ENCODE measurements at places on chromosomes 5 and 9.

- no peak for DNase-seq
These were observed 124.7 kb upstream of the FTMT start for GRCh38 chr5:121726991-121727390.

- DNase-seq: no peak
These were observed 19.3 kb upstream of the PIP5K1B start for GRCh38 chr9:68685770-68686169.

DNA sequence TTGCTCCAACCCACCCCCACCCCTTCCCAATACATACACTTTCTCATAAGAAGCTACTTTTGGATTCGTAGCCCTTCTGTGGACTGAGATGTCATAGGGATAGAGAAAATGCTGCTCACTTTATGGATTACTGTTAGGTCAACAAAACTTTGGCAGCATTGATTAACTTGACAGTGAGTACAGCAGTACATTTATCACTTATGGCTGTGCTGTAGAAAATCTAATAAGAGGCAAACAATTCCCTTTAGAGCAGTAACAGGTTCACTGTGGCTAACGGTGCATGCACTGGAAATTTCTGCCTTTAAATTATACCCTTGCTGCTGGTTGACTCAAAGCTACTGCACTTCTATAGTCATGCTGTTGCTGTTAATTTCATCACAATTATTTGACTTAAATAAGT is 59.2 kb downstream of the PPIC start:
- no peak for DNase-seq

DNA sequence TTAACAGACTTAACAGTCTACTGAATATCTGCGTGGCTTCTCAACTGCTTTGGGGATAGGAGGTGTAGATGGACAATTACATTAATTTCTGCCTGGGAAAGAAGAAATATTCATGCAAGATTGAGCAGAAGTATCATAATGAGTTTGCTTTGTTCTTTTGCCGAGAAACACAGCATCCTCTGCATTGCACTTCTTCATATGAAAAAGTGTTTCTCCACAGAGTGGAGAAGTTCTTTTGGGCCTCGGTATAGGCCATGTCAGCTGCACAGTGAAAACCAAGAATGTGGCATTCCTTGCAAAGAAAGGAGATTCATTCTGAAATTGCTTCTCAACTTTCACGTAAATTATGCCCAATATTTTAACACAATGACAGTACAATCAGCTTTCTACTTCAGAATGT is 17.6 kb upstream of the SNX2 start:
- no peak for DNase-seq

DNA sequence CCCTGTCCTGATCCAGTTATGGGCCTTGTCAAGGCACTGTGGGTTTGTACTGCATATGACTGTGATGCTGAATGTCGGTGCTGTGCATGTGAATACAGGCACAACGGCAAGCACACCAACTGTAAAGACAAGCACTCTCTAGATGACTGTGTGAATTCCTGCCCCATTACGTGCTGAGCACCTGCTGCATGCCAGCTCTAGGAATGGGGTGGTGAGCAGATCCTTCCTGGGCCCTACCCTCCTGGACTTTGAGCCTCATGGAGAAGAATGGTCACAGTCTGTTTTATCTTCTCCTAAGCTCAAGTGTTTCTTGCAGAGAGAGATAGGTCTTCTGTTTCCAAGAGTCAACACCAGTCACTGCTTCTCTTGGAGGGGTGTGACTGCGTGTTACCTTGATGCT is 56.0 kb upstream of the RARS1 start:
- DNase-seq: no peak

DNA sequence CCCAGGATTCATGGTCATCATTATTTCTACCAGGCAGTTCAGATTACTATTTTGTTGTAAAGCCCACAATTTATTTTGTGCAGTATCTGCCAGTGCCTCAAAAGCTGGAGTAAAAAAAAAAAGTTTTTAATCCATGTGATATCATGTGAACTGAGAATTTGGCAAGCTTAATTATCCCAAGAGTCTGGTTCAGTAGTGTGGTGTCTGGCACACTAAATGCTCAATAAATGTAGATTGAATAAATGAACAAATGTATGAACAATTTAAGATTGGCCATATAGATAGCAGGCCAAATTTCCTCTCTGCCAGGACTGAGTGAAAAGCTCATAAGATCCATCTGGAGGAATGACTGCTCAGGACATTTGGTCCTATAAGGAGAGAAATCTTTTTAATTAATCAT is 533.0 kb downstream of the TLE1 start:
- DNase-seq: no peak

DNA sequence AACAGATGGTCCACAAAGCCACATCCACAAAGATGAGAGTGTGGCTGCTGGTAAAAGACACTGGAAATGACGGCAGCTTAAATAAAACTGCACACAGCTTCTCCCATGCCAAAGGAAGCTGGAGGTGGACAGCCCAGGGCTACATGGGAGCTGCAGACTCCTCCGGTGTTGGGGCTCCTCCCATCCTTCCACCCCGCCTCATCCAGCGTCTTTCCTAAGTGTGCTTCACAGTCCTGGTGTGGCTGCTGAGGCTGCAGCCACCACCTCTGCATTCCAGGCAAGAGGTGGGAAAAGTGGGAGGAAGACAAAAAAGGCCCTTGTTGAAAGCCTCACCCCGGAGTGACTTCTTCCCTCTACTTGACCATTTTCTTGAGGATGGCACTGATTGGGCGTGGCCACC is 37.0 kb upstream of the IRX4 start:
- no peak for DNase-seq

DNA sequence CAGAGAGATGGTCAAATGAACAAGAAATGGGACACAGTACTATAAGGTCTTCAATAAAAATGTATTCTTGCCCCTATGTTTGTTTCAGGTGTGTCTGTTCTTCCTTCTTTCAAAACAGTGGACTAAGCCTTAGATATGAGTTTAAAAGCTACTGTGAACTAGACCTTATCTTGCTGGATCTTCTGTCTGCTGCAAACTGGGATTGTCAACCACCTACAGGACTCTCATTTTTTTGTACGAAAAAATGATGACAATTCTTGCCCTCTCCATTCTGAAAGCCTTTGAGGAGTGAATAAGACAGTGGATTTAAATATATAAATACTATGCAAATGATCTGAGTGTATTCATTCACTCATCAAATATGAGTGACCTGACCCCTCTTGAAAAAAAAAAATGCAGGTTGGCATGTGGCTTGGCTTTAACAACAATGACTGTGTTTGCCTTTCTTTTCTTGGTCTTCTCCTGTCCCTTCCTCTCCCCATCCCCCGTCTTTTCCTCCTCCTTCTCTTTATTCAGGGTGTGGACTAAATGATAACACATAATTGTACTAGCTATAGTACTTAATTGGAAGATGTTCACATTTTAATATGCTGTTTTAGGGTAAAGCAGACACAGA is 235.5 kb upstream of the TRIM32 start:
- no peak for DNase-seq

DNA sequence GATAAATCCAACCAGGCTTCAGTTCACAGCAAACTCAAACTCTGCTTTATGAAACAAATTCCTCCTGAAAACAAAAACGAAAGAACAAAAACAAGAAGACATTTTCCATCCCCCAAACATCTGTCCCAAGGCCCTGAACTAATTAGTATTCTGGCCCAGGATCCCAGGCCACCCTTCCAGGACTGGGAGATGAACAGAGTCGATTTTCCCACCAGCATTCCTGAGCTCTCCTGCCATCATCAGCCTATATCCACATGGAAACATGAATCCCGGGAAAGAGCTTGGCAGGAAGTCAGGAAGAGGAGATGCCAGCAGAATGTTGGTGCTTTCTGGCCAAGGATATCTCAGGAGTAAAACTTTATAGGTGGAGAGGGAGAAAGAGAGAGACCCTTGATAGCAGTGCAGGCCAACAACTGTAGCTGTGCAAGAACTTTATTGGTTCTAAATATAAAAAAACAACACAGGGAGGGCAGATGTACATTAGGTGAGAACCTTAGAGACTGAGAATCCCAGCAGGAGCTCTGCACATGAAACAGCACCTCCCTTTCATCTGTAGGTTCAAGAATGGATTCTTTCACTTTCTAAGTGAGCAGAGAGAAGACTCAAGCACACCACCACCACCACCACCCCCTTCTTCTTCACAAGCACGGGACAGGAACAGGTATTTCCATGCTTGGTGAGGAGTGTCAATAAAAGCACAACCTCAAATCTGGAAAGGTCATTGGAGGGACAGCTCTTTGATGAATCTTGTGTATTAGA is 190.7 kb upstream of the TAS2R1 start:
- DNase-seq: no peak

DNA sequence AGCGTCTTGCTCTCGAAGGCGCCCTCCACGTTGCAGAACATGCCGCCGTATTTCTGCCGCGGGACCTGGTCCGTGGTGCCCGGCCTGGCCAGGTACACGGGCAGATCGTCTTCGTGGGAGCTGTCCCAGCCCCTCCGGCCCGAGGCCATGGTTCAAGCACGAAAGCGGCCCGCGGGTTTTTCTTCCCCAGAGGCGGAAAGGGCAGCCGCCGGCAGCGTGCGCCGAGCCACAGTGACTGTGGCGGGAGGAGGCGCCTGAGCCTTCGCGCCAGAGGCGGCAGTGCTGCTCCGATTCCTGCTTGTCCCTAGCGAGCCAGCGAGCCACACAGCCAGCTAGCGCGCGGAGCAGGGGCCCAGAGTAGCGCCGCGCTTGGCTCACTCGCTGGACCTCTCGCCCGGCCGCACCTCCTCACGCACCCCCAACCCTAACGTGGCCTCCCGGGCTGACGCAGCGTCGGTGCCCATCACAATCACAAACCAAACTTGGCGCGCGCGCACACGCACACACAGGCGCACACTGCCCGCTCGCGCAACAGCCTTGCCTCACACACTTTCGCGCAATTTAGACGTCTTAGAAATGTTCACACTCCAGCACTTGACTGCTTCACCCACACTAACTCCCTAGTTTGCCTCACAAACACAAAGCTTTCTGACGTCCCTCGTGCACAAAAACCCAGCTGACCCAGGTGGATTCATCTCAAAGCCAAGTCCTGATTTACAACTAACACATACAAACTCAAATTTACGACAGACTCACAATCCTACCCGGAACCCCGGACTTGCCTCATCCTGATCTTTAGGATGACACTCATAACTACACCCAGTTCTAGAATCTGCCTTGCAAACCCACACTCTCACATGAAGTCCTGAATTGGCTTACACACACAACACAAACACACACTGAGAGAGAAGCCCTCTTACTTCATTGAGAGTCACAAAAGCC is at the start of gene DPYSL3:
DPYSL3 (minus strand) TSS at position 359 of the 942 bp plus-strand sequence; CDS start at position 149, 210 bp downstream.
- DNase-seq: no peak

GRCh38 chr9:84620338-84620737 is 49.2 kb upstream of the NTRK2 start:
- DNase-seq: no peak

- no peak for DNase-seq
These were observed 35.6 kb downstream of the TNFSF8 start for GRCh38 chr9:114894609-114895433.

- DNase-seq: no peak
These were observed 101.8 kb downstream of the PCSK1 start for GRCh38 chr5:96331210-96331609.

GRCh38 chr5:127824126-127824525 is 120.9 kb downstream of the CCDC192 start:
- no peak for DNase-seq

DNA sequence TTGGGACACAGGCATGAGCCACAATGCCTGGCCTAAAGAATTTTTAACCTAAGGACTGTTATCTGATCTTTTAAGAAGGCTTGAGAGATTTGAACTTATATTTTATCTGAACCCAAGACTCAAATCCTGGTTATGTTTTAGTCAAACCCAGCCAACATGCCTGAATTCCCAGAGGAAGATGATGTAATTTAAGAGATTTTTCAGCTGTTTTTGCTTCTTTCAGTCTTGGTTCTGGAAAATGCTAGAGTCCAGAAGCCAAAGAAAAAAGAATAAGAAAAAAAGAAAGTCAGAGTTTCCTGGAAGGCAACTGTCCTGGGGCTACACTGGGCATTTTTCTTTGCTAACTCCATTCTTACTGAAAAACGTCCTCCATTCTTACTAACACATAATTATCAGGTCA is 85.8 kb downstream of the SNX18 start:
- no peak for DNase-seq

DNA sequence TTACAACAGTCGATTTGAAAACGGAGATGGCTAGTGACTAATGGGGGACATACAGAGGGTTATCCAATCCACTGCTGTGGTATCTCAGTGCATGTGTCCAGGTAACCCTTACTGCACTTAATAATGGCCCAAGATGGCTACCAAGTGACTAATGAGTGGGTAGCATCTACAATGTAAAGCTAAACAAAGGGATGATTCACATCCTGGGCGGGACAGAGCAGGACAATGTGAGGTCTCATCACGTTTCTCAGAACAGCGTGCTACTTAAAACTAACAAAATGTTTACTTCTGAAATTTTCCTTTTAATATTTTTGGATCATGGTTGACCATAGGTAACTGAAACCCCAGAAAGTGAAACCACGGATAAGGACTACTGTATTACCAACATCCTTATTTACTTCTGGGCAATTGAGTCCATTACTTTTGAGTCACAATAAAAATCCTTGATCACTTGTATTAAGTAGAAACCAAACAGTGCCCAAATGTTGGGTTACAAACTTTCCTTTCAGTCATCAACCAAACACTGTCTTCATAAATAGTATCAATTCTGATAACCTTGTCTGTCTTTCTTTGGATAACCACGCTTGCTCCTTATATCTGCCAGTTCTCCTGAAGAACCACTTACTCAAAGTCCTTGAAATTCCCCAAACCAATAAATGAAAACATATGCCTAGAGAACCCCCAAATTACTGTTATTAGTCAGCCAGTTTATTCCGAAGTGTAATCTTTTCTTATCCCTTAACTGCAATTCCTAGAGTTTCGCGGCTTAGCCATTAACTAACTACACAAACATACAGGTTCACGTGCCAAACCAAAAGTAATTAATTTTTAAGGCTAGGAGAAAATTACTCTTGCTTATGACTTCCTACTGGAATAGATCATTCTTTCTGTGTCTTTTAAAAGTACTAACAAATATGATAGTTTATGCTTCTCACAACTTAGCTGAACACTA is 59.7 kb downstream of the ELL2 start:
- DNase-seq: peak; percentile 9

DNA sequence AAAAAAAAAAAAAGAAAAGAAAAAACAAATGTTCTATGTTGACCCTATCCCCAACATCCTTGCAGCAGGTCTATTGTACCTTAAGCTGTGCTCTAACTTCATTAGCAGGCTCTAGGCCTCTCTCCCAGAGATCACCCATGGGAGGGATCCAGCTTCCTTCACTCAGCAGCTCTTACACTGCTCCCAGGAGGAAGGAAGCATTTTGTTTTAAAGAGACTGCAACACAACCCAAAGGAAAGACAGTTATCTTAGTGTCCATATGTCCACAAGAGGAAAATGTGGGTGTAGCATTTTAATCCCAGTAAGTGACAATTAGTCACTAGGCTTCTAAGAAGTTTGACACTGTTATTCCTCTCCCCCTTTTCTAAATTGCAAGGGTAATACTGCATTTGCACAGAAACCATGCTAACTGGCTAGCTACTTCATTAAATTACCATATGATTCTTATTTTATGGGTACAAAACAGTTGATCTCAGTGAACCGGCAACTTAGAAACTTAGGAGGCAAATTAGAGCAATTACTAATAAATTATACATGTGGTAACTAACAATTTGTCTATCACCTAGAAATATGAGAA is 58.8 kb downstream of the MARCHF3 start:
- no peak for DNase-seq

- DNase-seq: no peak
These were observed 23.1 kb downstream of the PRELID2 start for GRCh38 chr5:145811834-145812625.

Measured in LoVo (cell line).